ENCODE measurements at places on chromosomes 1 and 21.
A peak's percentile ranks its signal among the peaks of the same experiment; 100 is the strongest.

- peak; percentile 38 for DNase-seq
Measured at GRCh38 chr1:25031966-25032667, 102.0 kb upstream of the RUNX3 start.

DNA sequence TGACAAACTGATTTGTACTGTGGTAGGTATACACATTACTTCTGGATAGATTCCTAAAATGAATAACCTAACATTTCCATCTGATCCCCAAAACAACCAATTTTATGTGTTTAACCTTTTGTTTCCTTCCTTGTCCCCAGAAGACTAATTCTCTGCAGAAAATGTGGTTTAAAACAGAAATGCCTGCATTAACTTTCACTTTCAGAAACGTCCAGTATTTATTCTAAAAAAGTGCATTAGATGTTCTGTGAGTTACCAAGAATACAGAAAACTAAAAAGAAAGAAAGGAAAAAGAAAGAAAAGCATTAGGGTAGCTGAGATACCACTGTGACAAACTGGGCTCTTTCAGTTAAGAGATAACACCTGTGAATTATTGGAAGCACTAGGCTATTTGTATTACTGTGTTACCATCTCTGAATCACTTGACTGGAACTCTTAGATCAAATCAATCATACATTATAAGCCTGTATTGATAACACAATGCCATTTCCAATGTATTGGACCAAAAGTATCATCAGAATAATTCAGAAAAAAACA is 177.7 kb downstream of the NCAM2 start:
- no peak for DNase-seq

DNA sequence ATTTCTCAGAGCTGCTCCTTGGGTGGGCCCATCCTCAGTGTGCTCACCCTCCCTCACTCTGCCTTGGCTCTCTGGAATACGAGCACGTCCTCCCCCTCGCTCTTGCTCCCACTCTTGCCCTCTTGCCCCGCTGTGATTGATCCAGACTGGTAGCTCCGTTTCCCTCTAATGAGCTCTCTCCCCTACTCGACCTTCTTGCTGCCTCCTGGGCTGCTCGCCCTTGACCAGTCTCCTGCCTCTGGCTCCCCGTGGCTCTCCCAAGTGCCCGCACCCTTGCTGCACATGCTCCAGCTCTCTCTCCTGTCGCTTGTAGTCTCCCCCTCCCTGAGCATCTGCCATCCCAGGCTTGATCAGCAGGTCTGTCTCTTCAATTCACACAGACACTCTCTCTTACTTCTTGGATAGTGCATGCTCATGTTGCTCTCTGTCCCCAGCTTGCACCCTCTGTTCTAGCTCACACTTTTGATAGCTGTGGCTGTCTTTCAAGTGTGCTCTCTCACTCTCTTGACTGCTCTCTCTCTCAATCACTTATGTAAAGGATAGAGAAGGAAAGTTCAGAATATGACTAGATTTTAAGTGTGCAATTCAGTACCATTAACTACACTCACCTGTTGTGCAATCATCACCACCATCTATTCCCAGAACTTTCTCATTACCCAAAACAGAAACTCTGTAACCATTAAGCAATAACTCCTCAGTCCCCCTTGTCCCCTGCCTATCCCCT is 51.1 kb downstream of the PHC2 start:
- no peak for DNase-seq

DNA sequence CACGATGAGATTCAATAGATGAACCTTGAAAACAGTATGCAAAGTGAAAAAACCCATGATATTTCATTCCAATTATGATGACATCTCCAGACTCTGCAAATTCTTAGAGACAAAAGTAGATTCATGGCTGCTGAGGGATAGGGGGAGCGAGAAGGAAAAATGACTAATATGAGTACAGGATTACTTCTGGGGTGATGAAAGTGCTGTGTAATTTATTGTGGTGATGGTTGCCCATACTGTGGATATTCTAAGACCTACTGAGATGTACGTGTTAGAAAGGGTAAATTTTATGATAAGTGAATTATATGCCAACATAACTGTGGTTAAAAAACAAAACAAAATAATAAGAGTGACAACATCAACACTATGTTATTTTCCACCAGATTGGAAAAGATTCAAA is 18.9 kb upstream of the RGS7 start:
- DNase-seq: no peak

DNA sequence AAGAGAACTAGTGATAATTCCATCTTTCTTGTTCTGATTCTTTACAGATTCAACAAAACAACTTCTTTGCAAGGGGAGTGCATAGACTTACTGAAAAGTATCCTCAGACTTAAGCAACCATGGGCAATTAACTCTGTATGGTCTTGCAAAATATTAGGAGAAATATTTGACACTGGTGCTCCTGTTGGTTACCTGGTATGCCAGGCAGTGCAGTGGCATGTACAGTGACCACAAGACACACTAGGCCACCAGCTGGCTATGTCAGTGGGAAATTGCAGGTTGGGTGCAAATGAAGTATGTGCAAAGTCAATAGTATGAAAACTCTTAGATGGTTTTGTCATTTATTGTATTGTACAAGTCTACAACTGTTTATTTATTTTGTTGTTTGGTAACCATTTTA is 34.5 kb downstream of the EPS15 start:
- peak; percentile 67 for DNase-seq

- no peak for DNase-seq
Measured at GRCh38 chr1:193609592-193609991, 423.2 kb upstream of the B3GALT2 start.

DNA sequence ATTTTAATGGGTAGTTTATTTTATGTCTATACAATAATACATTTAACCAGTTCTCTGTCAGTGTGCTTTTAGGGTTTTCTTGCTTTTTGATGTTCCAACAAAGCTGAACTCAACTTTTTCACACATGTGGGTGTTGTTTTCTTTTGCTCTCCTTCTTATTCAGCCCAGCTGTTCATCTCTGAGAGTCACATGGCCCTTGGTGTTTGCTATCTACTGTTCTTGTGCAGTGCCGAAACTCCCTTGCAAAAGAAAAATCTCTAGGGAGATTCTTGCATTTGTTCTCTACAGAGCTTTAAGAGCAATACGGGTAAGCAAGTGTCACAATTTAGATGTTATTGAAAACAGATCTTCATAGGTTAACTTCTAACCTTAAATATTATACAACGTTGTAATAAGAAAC is 281.1 kb upstream of the CXADR start:
- no peak for DNase-seq

GRCh38 chr1:187270256-187270655 is 441.5 kb downstream of the PLA2G4A start:
- no peak for DNase-seq

DNA sequence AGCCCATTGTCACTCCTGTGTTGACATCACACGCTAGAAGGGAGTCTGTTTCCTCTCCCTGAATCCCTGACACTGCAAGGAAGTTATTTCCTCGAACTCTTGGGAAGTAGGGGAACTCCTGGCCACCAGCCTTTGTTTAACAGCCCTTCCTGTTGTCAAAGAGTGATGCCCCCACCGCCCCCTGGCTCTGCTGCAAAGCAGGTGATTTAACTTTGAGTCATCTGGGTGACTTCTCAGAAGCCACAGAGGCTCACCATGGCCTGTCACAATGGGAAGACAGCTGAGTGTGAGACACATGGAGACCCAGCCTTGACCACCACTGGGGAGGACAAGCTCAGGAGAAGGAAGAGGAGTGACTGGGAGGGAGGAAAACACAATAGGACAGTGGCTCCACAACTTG is 182.8 kb downstream of the PSMG1 start:
- no peak for DNase-seq

GRCh38 chr1:172928412-172928811 is 122.3 kb downstream of the TNFSF18 start:
- DNase-seq: no peak

- no peak for DNase-seq
Measured at GRCh38 chr1:210743038-210743437, 390.9 kb downstream of the KCNH1 start.

- no peak for DNase-seq
Measured at GRCh38 chr21:37562920-37563640, 196.5 kb downstream of the DYRK1A start.

GRCh38 chr1:116485976-116486375 is 84.8 kb downstream of the CD58 start:
- no peak for DNase-seq

GRCh38 chr1:61051719-61052394 is 30.5 kb upstream of the NFIA start:
- no peak for DNase-seq
